ENCODE measurements at places on chromosomes 6 and 20.

GRCh38 chr20:3740615-3741301 lies 8.3 kb downstream of the HSPA12B start:
- no peak for DNase-seq

DNA sequence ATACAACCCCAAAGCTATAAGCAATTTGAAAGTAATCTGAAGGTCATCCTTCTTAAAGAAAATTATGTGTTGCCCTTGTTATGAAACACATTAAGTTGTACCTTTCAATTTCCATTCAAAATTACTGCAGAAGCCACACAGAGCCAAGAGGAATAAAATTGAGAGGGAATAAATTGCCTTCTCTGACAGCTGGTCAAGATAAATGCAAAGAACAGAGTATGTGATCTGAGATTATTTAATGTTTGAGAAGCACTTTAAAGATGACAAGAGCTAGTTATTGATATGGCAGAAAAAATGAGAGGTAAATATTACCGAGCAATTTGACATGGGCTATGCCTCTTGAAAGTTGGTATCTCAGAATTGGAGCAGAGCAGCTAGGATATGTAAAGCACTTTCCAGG lies 61.6 kb downstream of the TRDN start:
- no peak for DNase-seq

GRCh38 chr6:44676246-44676790 lies 288.8 kb downstream of the CDC5L start:
- DNase-seq, result no peak

DNA sequence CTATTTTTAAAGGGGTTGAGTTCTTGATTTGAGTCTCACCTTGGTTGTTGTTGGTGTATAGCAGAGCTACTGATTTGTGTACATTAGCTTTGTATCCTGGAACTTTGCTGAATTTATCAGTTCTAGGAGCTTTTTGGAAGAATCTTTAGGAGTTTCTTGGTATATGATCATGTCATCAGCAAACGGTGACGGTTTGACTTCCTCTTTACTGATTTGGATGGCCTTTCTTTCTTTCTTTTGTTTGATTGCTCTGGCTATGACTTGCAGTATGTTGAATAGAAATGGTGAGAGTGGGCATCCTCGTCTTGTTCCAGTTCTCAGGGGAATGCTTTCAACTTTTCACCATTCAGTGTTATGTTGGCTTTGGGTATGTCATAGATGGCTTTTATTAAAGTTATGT lies 64.0 kb downstream of the CDYL start:
- no peak for DNase-seq

- no peak for DNase-seq
Measured at GRCh38 chr20:4717816-4718570, 3.7 kb upstream of the PRND start.

DNA sequence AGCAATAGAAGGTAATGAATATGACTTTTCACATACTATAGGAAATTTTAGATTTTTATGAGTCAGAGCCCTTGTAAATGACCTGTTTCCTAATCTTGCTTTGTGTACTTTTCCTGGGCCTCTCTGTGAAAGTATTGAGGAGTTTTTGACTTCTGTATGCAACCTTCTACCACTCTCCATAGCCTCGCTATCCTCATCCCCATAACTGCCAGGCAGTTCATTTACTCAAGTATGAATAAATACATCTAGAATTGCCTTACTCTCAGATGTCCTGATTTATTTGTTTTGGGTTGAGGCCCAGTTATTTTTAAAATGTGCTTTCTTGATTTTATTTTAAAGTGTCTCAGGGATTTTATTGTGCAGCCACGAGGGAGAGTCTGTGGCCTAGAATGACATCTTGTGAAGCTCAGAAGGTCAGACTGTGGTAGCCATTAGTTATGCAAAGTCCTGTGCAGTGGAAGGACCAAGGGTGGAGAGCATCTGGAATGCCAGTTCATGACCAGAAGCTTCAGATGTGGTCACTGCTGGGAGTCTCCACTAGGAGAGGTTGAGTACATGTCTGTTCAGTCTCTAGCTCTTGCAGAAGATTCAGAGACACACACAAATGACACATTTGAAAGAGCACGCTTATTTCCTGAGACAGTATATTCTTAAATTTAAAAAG lies 346.2 kb upstream of the IMPG1 start:
- DNase-seq, result no peak

DNA sequence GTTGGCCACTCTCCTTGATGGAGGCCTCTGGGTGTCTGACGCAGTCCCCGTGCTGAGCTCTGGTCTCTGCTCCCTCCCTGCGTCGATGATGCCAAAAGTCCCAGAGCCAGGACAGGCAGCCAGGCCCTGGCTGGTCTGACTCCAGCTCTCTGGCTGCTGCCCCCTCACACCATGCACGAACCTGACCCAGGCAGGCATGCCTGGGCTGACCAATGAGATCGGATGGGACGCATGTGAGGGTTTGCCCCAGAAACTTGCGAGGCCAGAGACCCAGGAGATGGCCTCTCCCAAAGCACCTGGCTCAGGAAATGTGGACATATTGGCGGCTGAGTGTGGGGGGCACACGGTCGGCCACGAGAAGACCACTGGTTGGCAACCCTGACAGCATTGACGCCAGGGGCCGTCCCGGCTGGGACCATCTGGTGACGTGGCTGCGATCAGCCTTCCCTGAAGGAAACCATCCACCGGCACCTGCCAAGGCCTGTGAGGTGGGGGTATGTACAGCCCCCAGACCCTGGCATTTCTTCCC lies 51.2 kb upstream of the FRMD1 start:
- no peak for DNase-seq

DNA sequence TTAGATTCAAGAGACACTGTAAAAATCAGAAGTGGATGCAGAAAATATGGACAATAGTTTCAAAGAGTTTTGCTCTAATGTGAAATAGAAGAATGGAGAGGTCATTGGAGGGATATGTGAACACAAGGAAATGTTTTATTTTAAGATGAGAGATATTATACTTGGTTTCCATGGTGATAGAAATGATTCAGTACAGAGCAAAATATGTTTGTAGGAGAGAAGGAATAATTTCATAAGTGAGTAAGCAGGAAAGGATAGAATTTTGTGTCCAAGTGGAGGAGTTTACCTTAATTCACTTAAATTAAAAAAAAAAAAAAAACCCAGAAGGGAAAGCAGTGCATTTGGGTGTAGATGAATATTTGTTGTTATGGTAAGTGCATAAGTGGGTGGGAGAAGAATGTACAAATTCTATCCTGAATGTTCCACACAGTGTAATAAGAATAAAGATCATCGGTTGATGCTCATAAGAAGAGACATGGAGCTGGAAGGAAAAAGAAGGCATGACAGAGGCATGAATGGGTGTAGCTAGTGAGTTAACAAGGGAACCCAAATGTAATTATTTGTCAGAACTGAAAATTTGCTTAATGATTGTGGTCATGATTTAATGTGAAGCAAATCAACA lies 688.9 kb upstream of the GJE1 start:
- DNase-seq, result peak; percentile 43

Data from NCI-H226 (cell line).